Tibial artery (tissue), 4 donors: ENCODE measurements at places on chromosomes 5 and 9.

DNA sequence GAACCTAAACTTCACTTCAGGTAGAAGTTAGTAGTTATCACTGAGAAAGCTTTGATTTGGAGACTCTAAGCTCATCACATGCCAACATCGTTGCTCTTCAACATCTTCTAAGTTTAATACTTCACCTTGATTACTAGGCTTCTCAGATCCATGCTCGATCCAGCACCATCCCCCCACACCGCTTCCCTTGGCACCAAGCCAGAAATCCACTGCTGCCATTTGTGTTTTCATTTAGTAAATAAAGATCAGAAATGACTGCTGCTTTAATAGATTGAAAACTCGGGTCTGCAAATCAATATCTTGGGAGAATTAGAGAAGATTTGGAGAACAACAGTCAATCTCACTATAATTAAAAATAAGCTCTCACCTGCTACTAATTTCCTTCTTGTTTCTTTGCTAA is 214.7 kb upstream of the NR4A3 start:
- DNase-seq = no peak

DNA sequence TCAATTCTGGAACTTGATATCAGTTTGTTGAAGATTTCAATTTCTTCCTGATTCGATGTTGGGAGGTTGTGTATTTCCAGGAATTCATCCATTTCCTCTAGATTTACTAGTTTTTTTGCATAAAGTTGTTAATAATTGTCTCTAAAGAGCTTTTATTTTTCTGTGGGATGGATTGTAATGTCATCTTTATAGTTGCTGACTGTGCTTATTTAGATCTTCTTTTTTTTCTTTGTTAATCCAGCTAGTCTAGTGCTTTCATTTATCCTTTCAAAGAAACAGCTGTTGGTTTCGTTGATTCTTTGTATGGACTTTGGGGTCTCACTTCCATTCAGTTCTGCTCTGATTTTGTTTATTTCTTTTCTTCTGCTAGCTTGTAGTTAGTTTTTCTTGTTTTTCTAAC is 302.0 kb upstream of the DMAC1 start:
- DNase-seq = no peak

DNA sequence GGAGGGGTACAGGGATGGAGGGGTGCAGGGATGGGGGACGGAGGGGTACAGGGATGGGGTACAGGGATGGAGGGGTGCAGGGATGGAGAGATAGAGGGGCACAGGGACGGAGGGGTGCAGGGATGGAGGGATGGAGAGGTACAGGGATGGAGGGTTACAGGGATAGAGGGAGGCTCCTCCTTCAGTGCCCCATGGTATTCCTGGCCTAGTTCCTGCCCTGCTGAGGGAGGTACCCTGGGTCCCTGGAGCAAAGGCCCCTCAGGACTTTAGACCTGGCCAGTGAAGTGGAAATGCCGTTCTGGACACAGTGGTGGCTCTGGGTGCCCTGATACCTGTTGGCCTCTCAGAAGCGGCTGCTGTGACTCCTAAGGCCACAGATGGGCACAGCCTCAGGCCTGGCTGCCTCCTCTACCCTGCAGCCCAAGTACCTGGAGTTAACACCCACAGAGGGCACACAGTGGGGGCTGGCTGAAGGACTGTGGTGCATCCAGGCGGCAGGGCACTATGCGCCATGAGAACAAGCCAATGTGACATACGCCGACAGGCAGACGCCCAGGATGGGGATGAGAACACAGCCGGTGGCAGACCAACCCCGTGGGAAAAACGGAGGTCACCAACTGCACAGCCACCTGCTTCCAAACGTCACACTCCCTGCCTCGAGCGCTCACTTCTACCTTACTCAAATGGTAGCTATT is 8.4 kb downstream of the PTGES2 start:
- DNase-seq = no peak

GRCh38 chr9:89988458-89988857 is 383.6 kb downstream of the GADD45G start:
- DNase-seq = no peak

DNA sequence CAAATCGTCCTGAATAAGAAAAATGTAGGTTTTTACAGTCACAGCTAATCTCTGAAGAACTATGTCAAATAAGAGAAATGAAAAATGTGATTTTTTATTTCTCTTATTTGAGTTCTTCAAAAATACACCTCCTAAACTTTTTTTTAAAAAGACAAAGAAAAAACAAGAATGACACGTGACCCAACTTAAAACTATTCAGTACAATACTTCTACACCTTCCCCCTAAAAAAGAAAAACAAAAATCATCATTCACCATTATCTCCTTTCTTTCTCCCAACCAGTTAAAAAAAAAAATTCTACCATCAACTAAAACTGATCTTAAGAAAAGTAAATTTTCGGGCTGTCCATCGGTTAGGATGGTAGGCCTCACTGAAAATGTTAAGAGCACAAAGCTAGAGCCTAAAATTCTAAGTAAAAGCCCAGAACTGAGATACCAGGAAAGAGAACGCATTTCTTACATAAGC is 2.1 kb downstream of the RNF145 start:
- DNase-seq = no peak

- no peak for DNase-seq
Measured at GRCh38 chr5:66987949-66988838, 208.4 kb downstream of the CD180 start.

- DNase-seq = no peak
Measured at GRCh38 chr9:109908459-109909390, 128.7 kb downstream of the PALM2AKAP2 start.

- DNase-seq = no peak
Measured at GRCh38 chr9:125476645-125477044, 215.0 kb downstream of the GAPVD1 start.

GRCh38 chr5:23655674-23656073 is 148.3 kb downstream of the PRDM9 start:
- DNase-seq = no peak

- no peak for DNase-seq
Measured at GRCh38 chr5:157172403-157172802, 6.3 kb upstream of the GARIN3 start.

GRCh38 chr5:143886651-143887638 is 75.0 kb downstream of the HMHB1 start:
- DNase-seq = peak; percentile 26

- DNase-seq = no peak
Measured at GRCh38 chr9:75471549-75472114, 383.3 kb downstream of the OSTF1 start.

DNA sequence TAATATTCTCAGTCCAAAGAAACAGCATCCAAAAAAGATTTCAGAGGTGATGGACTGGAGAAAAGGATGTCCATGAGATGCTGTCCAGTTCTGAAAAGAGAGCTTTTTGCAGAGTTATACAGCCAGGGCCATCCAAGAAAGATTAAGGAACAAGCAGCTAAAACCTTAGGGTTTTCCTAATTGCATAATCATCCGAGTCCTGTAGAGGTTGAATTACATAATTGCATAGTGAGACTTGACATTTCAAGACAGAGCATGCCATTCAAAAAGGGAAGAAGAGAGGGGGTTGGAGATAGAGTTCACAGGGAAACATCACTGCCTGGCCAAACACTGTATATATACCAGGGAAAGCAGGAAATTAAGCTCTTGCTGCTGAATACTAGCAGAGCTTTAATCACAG is 1729.2 kb upstream of the WWC1 start:
- no peak for DNase-seq

- no peak for DNase-seq
Measured at GRCh38 chr5:73967347-73967746, 341.4 kb downstream of the ARHGEF28 start.

GRCh38 chr5:154732212-154732611 is 23.0 kb upstream of the LARP1 start:
- no peak for DNase-seq

DNA sequence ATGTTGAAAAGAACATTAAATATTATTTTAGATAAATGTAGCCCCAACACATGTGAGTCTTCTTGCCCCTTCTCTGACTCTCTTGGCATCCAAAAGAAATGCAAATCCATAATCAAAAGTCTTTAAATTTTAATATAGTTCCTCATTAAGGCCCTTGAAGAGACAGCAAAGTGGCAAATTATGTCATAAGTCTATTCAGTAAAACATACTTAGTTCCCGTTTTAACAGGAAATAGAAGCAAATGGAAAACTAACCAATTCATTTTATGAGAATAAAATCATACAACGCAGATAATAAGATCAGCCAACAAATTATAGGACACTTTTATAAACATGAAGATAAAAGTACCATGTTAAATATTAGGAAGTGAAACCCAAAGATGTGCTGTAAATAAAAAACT is 20.1 kb upstream of the IFNB1 start:
- DNase-seq = no peak

GRCh38 chr9:134551644-134552348 is 89.8 kb upstream of the COL5A1 start:
- DNase-seq = peak; percentile 81

GRCh38 chr9:109975574-109976295 is 195.7 kb downstream of the PALM2AKAP2 start:
- DNase-seq = no peak

DNA sequence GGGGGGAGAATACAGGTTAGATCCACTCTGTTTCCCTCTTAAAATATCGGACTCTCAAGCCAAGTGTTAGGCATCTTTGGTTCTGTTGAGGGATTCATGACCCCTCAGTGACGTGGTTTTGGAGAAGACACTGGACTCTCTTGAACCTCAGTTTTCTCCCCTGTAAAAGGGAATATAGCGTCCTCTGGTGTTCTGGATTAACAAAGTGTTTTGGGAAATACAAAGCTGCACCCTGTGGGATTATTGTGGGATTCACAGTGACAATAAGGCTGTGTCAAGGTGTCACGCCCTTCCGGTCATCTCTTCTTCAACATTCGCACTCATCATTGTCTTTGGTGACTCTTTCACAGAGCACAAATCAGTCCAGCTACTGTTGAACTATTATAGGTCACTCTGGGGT is 139.0 kb downstream of the IRX1 start:
- DNase-seq = no peak

- no peak for DNase-seq
Measured at GRCh38 chr9:33791117-33791516, 4.2 kb upstream of the PRSS3 start.

DNA sequence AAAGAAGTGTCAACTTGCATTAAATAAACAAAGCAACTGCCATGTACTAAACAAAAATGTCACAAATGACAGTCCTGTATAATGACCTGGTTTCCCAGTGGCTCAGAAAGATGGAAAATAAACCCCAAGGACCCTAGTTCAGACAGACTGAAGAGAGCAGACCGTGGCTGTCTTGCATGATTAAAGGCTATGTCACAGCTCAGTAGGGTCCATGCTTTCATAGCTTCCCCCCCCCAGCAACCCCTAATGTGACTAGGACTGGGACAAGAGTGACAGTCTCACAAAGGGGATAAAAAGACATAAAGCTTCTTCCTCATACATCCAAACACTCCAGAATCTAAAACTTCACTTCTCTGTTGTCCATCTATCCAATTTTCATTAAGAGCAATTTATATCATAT is 113.6 kb downstream of the NR6A1 start:
- DNase-seq = no peak

DNA sequence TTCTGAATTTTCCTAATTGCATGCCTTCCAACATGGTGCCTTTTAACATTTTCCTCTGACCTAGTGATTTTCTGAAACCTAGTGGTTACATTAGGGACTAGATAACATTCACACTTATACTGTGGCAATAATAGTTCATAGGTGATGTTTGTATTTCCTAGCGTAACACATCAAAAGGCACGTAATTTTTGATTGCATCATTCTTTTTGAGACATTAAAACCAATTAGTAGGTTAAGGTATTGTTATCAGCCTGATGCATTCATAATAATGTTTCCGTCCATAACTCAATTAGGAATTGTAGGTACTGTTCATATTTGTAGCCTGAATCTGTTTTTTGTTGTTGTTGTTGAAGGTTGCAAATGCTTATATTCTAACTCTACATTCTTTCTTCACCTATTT is 192.4 kb downstream of the ANXA1 start:
- DNase-seq = no peak

DNA sequence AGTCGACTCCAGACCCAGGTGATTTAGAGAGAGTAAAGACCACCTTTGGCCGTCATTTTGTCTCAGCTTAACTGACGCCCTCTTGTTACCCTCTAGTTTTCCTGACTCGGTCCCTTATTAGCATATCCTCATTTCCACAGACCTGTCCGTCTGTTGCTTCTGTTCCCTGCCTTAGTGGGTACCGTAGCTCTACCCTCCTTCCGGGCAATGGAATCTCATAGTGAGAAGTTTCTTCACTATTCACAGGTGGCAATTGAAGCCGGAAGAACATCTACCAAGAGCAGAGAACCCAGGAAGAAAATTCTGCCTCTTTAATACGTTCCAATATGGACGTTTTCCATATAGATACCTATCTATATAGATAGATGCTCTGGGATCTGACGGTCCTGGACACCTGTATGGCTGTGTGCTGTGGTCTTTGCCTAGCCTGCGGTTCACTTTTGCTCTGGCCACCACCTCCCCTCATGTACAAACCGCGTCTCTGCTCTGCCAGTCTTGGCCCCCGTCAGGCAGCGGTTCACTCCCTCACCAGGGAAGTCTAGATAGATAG is 652 bp upstream of the TMEM161B start:
- no peak for DNase-seq

GRCh38 chr5:168874713-168875380 is 295.7 kb upstream of the PANK3 start:
- DNase-seq = no peak

DNA sequence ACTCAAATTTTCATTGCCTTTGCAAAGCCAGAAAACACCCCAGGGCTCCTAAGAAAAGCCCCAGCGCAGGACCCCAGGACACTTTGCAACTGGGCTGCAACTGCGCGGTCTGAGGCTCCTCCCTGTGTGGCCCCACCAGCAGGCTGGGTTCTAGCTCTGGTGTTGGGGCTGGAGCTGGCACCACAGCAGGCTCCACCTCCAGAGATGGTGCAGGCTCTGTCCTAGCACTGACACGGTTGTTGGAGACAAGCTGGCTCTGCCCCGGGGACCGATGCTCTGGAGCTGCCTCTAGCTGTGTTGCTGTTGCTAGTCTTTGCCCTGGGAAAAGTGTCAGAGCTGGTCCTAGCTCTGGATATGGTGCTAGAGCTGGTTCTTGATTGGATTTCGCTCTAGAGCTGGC is 13.6 kb downstream of the LCN10 start:
- DNase-seq = no peak

- no peak for DNase-seq
Measured at GRCh38 chr9:89592213-89592815, 12.5 kb upstream of the GADD45G start.

DNA sequence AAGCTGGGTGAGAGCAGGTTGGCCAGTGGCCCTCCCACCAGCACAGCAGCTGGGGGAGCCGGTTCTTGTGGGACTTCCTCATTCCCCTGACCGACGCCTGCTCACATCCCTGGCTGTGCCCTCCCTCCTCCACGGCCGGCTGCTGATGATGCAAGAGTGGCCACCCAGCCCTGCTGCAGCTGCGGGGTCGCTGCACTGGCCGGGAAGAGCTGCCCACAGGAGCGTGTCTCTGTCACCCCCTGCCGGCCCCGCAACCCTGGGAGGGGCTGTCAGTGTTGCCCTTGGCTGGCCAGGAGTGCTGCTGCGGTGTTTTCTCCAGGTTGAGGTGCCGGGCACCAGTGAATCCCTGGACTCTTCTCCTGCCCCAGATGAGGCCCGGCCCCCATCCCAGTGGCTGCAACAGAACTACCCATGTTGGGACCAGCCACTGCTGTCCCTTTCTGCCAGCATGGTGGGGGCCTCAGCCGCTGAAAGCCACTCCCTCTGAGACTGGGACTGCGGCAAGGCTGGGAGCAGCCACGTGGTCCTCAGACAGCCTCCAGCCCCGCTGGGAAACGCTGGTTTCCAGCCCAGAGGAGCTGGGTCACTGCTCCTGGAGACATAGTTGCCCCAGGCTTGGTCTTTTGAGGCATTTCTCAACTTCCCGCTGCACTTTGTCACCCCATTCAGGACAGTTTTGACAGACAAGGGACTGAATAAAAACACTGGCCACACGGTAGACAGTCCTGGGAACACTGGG is 739 bp downstream of the CARD9 start:
- peak; percentile 70 for DNase-seq
